Activated naive CD4-positive, alpha-beta T cell treated with anti-CD3 and anti-CD28 coated beads, Interleukin-2, amount 50 U/mL, for 72 hours (primary cell): ENCODE measurements at places on chromosomes 4 and X. TPM values are rescaled to one million over a fixed set of nuclear protein-coding genes. Genes with fewer than 3 reads are reported as not detected.

ENPP6 gene
- 0.07 TPM for total RNA-seq

CCKAR gene
- total RNA-seq = not detected

DNA sequence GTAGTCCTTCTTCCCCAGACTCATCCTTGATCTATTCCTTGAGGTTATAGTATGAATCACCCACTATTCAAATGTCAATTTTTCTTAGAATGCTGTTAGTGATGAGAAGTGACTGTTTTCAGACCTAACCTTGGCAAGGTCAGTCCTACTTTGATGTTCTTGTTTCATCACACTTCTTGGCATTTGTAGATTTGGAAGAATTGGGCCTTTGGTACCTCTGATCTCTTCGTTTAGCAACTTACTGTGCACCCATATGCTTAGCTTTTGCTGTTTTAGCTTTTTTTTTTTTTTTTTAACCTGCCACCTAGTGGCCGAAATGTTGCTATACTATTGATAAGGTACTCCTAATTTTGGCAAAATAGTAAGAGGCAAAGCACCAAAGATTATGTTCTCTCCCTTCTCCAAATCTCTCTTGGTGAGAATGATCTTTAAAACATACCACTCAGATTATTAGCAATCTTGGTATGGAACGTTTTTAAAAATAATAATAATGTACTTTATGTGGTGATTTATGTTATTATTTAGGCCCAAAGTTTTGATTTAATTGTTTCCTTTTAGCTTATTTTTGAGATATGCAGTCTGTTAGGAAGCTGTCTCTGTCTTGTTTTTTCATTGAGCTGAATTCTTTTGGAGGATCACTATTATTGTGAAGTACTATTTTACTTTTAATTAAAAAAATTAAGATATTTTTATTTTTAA, 16.6 kb downstream of the DCK start:
- no peak for DNase-seq

GRCh38 chr4:186650401-186651180, 73.1 kb downstream of the FAT1 start:
- no peak for DNase-seq

GRCh38 chr4:118417325-118417724, 64.5 kb upstream of the PRSS12 start:
- DNase-seq = no peak

- no peak for DNase-seq
Observed at GRCh38 chr4:34709564-34709963, 1534.8 kb downstream of the ARAP2 start.

DNA sequence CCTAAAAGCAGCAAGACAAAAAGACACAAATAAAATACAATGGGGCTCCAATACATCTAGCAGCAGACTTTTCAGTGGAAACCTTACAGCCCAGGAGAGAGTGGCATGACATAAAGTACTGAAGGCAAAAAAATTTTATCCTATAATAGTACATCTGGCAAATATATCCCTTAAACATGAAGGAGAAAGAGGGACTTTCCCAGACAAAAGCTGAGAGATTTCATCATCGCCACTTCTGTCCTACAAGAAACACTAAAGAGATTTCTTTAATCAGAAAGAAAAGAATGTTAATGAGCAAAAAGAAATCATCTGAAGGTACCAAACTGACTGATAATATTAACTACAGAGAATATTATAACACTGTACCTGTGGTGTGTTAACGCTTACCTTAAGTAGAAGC, 86.4 kb downstream of the ANKRD17 start:
- DNase-seq = no peak

DNA sequence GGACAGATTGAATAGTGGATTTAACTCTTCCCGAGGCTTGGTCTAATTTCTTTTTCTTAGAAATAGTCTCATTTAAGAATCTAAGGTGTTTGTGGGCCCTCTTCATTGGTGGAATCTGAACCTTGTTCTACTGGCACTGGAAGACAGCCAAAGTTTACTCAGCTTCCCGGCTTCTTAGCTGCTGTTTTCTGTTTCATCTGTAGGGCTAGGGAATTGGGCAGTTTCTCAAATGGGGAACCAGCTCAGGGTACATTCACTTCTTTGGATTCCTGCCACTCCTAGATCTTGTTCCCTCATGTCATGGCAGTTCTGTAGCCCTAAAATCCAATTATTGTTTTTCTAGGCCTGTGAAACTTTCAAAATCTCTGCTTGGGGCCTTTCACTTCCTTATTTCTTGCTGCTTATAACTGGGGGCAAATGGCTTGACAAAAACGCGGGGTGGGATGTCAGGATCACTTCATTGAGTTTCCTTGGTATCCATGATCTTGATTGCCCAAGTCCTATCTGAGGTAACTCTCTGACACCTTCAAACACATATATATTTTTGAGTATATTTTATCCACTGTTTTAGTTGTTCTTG, 985.0 kb downstream of the C4orf33 start:
- DNase-seq = no peak

GRCh38 chr4:73964862-73965611, 16.8 kb downstream of the PF4 start:
- DNase-seq = no peak

- DNase-seq = no peak
Observed at GRCh38 chr4:151266497-151266896, 10.5 kb upstream of the PRSS48 start.

DNA sequence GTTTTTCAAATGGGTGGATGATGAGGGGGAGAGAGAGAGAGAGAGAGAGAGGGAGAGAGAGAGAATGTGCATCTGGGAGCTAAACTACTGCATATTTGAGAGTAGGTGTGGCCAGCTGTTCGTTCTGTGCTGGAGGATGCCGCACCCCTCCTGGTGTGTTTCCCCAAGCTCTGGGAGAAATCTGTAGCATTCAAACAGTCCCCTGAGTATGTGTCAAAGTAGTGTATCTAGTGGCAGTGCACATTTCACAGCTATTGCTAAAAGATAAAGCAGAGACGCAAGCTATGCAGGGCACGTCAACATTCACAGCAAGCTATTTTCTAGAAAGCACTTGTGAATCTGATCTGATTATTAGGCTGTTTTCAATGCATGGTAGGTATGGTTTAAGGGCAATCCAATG, 83.5 kb upstream of the LIMCH1 start:
- DNase-seq = no peak

GRCh38 chr4:8891646-8892555, 20.3 kb upstream of the HMX1 start:
- no peak for DNase-seq

DNA sequence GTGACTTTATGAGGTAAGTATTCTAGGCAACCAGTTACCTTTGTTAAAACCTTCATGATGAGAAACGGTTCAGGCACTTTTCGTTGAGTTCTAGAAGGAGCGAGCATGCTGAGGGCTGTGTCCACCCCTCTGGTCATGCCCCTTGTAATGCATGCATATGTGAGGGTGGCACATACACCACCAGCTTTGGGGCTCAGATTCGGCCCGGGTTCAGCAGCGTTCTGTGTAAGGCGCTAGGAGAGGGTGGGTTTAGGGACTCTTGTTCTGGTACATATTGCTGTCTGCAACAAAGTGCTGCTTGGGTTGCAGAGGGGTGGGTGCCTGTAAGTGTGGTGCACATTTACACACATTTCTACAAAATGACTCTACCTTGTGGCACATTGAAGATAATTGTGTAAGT, 54.5 kb downstream of the NOP14 start:
- no peak for DNase-seq

GRCh38 chr4:40040908-40041307, 15.7 kb upstream of the N4BP2 start:
- no peak for DNase-seq

DNA sequence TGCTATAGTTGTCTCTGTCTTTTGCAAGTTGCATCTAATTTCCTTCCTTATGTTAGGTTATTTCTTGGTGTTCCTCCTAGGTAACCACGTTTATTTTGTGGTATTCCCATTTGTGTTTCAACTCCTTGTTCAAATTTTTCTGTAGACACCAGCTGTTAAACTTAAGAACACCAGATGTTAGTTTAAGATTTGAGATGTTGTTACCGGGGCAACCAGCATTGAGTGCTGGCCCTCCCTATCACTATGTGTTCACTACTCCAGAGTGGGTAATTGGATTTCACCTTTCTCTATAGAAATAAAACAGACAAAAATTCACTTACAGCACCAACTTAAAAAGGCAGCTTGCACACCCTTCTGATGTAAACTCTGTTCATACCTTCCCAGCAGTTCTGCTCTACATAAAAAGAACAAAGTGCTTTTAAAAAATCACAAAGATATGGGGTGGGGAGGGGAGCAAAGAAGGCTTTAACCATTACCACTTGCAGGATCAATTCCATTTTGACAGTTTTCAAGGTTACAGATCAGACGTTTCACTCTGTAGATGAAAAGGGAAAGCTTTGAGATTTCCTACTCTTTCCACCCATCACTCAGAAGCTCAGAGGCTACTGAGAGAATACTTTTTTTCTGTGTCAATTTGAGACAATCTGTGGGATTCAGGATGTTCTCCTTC, 82.9 kb downstream of the DKK2 start:
- DNase-seq = no peak

GRCh38 chr4:40722576-40723161, 27.1 kb upstream of the NSUN7 start:
- DNase-seq = no peak

DNA sequence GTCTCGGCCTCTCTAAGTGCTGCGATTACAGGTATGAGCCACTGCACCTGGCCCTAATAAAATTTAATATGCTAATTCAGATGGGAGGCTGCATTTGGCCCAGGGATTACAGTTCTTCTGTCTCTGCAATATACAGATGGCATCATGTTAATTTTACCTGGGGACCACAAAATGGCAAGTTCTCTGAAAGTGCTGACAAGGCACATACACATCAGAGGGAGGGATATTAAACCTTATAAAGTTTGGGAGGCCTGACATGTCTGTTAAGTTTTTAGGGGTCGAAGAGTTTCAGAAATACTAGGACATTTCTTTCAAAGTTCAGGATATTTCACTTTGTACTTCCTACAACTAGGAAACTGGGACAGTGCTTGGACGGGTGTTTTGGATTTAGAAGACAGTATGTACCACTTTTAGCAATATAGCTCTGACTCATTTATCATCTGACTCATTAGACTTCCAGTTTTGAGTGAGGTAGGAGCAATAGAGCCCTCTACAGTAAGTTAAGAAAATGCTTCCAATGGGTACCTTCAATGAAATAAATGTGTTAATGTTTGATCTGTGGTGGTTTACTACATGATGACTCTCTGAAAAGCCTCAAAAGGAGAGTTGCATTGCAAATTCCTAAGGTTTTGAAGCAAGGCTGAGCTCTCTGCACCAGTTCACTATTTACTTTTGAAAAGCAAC, 981.0 kb upstream of the HS3ST1 start:
- DNase-seq = no peak

DNA sequence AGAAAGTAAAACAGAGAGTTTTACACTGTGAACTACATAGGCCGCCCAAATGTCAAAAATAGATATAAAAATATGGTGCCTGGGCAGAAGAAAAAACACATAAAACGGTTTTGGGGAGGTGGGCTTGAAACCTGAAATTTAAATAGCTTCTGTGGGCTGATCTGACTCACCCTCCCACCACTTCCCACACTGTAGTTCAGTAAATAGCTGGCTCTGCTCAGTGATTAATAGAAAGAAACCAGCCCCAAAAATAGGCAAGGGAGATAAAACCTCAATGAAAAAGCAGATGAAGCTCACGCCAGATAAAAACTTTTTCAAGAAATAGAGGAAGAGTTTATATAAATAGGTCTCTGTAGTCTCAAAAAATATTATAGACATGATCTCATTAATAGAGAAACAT, 13.2 kb upstream of the COX7B2 start:
- DNase-seq = no peak

DNA sequence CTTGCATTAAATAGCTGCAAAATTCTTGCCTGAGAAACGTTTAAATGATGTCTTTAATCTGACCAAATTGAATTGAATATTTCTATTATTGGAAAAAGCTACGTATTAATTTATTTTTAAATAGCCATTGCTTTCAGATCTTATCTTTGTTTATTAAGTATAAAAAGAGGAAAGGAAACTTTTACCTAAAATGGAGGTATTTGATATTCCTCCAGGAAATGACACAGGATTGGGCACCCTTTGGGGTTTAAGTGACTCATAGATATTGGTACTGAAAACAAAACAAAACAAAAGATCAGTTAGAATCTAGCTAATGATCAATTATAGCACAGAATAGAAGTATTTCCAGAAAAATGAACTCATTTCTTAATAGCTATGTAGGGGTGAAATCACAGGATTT, 34.1 kb downstream of the PLS3 start:
- no peak for DNase-seq

- no peak for DNase-seq
Observed at GRCh38 chrX:41025926-41026701, 59.1 kb upstream of the USP9X start.

DNA sequence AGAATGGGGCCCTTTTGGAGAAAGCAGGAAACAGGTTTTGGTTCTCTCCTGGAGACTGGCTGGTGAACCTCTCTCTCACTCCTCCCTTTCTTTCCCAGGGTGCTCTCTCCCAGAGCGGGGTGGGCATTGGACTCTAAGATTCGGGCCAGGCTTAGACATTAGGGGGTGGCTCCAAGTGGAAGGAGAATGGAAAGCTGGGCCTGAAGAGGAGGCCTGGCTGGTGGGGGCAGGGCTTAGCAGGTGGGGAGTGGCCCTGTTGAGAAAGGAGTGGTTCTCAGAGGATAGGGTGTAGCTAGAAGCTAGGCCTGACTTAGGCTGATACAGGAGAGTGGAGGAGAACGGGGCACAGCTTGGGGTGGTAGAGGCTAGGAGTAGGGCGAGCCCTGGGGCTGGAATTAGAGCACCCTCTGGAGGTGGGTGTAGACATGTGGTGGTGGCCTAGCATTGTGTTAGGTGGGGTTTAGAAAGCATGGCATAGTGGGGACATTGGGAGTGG, 5.7 kb downstream of the PLP2 start:
- DNase-seq = no peak

DNA sequence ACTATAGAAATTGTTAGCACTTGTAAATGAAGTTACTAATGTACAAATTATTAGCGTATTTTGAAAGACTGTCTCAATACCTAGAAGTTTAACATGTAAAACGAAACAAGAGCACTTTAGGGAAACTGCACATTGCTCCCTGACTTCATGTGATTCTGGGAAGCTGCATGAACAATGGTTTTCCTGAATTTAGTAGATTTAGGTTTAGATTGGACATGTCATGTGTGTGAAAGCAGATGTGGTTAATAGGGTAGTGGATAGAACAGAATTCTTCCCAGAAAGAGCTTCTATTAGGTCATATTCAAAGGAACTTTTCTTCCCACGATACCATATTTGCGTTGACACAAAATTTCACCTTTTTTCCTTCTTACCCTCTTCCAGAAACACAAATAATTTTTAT, 14.9 kb upstream of the CXCL8 start:
- no peak for DNase-seq
